ENCODE measurements at places on chromosomes 7 and 10.

GRCh38 chr10:71201849-71202248 is 10.5 kb upstream of the UNC5B start:
- DNase-seq: no peak

DNA sequence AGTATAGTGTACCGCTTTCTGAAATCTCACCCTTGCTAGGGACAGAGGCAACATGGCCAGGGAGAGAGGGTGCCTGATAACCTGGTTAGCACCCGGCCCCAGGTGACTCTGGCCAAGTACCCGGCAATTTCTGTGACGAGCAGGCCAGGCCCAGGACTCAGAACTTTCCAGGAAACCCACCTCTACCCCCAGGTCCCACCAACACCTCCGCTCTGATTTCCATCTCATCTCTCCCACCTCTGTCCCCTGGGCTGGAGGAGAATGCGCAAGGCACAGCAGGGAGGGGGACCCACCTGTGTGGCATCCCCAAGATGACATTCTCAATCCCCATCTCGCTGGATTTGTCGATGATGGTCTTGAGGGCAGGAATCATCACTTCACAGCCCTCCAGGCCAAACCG is 11.6 kb downstream of the OGDHL start:
- DNase-seq: no peak

- DNase-seq: no peak
These were observed 161.0 kb downstream of the SKIDA1 start for GRCh38 chr10:21364196-21365114.

GRCh38 chr10:74055383-74056049 is 57.6 kb downstream of the VCL start:
- DNase-seq: no peak

DNA sequence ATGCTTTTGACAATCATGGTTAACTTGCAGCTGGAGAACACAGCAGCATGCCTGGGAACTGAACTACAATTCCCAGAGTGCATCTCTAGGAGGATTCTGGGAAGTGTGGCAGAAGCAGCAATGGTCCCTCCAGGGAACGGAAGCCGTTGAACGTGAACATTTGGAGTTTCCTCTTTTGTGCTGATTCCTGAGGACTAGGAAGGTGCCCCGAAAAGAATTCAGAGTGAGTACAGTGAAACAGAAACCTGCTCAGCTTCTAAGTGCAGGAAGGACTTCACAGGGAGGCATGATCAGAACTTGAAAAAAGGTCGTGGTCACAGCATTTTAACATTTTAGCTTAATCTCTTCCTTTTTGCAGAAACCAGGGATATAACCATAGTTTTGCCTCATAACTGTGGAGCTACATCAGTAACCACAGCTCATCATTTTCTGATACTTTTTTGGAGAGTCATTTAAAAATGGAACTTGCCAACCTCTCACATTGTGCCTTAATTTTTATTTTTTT is at the start of gene NUDT13:
TSS of gene NUDT13 (plus strand) at position 111 of the 505 bp plus-strand sequence. CDS start 3,911 bp downstream, outside the sequence.
- peak; percentile 38 for DNase-seq

- no peak for DNase-seq
These were observed 318.2 kb upstream of the CELF2 start for GRCh38 chr10:10699427-10699826.

DNA sequence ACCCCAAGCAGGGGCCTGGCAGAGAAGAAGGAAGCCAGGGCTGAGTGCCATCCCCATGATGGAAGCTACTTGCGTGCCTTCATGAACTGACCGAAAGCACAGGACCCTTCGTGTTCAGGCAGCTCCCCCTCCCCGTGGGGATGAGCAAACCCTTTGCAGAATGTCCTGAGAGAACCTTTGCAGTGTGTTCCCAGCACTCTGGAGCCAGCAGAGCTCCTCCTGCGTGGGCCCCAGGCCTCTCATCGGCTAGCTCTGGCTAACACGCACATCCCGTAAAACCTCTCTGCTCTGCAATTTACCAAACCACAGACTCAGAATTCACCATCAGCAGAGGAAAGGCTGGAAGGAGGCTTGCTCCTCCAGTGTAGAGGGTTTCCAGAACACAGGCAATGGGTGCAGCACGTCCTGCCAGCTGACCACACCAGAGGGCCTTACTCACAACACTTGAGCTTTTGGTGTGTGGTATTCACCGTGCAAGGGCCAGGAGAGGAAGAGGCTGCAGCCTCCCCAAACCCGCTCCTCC is 3.1 kb downstream of the SH3PXD2A start:
- DNase-seq: no peak

DNA sequence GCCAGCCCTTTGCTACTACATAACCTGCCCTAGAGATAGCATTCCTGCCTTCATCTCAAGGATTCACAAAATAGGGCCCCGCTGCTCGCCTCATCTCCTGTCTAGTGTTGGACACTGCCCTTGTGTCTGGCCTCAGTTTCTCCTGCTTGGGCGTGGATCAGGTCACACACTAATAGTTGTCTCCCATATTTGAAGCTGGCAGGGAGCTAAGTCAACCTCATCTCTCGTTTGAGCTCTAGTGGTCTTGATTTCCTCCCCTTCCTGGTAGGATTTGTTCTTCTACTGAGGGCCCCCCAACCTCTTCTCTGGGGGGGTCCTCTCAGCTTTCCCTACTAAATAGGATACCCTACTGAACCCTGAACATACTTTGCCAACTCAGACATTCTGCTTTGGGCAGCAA is 42.2 kb downstream of the ADCYAP1R1 start:
- no peak for DNase-seq

DNA sequence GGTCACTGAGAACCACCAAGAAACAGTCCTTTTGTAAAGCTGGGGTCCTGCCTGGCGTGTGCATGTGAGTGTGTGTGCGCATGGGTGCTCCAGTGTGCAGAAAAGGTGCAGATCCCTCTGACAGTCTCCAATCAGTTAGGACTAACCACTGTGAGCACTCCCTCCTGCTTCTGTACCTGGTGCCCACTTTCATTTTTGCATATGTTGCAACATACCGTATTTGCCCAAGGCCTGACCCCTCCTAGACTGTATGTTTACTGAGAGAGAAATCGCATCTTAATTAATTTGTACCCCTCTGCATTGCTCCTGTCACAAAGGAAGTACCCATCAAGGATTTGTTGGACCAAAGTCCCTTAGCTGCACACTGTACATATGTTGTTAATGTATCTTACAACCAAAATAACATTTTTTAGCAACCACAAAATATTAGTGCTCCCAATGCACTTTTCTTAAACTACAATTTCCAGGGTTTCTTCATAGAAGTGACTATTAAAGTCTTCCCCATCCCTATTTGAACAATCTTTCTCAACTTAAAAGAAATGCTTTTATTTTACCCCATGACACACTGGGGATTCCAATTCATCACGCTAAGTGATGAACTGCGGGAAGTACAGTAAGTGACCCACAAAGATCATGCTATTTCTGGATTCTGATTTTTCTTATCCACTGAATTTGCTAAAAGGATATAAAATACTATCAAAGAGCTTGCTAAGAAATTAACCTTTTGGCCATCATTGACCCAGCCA is 16.6 kb downstream of the PAXIP1 start:
- DNase-seq: no peak
